ENCODE measurements at places on chromosomes 13 and 19.

- DNase-seq, result no peak
These were observed 873.9 kb downstream of the SLITRK1 start for GRCh38 chr13:83008212-83008929.

- no peak for DNase-seq
These were observed 224.7 kb downstream of the DCT start for GRCh38 chr13:94254737-94255136.

GRCh38 chr19:31963746-31964145 lies 381.7 kb upstream of the ZNF507 start:
- DNase-seq, result no peak

GRCh38 chr13:104733427-104733826 lies 1667.2 kb upstream of the SLC10A2 start:
- DNase-seq, result no peak

GRCh38 chr13:44471686-44472085 lies 98.1 kb downstream of the SERP2 start:
- no peak for DNase-seq

DNA sequence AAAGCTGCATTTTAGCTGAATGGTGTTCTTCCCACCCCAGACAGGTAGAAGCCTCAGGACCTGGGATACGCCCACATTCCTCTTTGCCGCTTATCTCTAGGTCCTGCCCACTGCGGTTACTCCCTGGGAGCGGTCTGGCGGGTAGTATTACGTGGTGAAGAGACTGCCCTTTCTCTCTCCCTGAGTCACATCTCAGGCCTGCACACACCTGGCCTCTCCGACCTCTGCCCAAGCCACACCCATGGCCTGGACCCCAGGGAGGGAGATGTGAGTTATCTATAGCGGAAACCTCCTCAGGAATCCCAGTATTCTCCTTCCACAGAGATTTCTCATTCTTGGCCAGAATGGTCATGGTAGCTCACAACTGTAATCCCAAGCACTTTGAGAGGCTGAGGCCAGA lies 17.3 kb downstream of the RHPN2 start:
- no peak for DNase-seq

DNA sequence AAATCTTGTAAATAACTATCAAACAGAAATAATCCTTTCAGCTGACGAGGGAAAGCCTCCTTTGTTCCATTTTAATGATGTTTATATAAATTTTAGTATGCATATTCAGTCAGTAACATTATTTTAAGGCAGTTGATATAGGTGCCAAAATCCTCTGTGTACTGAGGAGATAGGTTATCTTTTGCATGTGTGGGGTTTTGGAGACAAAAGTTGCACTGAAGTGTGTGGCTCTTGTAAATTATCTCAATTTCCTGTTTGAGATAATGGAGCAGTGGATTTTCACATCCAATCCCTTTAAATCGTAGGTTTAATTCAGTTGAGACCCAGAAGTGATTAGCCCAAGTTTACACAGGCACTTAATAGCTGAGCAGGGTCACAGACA lies 106.6 kb downstream of the RGCC start:
- DNase-seq, result no peak

GRCh38 chr19:3657395-3657769 lies 30.8 kb upstream of the CACTIN start:
- DNase-seq, result no peak

DNA sequence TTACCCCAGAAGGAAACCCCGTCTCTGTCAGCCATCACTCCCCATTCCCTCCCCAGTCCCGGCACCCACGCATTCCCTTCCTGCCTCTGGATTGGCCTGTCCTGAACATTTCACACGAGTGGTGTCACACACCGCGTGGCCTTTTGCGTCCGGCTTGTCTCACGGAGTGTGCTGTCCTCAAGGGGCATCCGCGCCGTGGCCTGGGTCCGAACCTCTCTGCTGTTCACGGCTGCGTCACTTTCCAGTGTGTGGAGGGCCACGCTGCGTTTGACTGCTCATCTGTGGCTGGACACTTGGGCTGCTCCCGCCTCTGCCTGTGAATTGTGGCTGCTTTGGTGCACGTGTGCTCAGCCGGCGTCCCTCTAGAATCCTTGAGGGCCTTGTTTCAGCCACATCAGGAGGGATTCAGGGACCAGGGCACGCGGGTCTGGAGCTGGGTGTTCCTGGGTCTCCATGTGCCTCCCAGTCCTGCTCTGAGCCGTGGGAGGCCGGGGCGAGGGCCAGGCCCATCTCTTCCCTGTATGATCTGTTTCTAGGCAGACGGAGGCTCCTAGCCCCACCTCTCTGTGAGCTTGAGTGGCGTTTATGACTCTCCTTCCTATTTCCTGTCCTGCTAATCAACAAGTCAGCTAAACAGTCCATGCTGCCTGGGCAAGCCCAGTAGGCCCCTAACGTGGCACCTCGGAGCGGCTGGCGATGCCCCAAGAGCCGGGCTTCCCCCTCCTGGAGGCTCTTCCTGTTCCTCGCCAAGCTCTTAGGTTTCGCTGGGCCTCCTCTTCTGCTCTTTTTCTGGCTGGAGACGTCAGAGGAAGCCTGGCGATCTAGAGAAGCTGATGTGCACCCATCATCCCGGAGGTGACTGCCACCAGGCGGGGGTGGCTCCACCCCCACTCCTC lies 8.1 kb downstream of the STK11 start:
- no peak for DNase-seq

DNA sequence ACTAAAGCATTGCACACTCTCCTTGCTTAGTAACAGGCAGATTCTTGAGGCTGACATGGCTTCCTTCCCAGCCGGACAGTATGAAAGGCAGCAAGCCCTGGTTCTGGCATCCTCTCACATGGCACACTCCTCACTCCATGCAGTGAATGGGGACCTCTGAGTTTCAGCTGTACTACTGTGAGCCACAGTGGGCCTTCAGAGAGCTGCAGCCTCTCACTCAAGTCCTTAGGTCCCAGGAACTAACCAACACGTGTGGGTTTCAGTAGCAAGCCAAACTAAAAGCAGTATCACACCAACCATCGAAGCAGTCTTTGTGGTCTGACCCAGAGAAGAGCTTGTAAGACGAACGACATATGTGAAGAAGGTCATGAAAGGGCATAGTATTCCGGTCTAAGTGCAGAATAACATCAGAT lies 128.2 kb downstream of the TBC1D4 start:
- no peak for DNase-seq

- no peak for DNase-seq
These were observed 10.9 kb upstream of the TLE5 start for GRCh38 chr19:3073159-3073563.

GRCh38 chr13:100809856-100810255 lies 135.3 kb upstream of the TMTC4 start:
- DNase-seq, result no peak

DNA sequence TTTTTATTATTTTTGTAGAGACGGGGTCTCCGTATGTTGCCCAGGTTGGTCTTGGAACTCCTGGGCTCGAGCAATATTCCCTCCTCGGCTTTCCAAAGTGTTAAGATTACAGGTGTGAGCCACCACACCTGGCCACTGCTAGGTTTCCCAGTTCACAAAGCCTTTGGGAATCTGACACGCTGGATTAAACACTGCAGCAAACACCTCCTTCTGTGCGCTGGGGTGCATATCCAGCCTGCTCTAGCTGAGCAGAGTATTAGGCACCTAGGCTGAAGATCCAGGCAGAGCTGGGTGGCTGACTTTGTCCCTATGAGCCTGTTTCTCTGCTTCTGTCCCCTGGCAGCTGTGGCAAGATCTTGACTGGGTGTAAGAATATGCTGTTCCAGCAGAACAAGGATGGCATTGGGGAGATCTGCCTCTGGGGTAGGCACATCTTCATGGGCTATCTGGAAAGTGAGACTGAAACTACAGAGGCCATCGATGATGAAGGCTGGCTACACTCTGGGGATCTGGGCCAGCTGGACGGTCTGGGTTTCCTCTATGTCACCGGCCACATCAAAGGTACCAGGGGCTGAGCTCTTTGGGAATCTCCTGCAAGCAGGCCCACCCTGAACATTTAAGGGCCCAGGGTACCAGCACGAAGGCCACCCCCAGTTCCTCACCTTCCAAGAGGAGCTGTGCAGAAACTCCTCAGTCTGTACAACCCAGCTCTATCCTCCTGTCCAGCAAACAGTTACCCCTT lies 49.8 kb downstream of the ACSBG2 start:
- no peak for DNase-seq

DNA sequence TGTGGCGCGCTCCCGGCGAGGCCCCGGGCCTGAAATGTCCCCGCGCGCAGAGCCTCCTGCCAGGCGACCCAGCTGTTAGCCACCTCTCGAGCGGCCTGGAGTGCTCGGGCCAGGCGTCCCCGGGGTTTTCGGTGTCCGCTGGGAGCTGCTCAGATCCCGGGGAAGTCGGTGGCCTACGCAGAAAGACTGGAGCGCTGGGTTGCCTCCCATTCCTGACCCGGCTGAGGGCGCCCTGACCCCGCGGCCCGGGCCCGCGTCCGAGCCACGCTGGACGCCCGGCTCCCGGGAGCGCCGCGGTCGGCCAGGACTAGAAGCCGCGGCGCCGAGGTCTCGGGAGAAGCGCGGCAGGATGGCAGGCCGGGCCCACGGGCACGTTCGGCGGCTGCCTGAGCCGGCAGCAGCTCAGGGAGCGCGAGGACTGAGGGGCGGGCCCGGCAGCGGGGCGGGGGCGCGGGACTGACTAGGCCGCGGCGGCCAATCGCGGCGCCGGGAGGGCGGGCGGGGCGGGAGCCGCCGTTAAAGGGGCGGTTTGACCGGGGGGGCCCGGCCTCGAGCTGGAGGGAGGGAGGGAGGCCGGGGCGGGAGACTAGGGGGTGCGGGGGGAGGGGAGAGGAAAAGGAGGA lies 1.3 kb upstream of the ZIC2 start:
- peak; percentile 83 for DNase-seq

DNA sequence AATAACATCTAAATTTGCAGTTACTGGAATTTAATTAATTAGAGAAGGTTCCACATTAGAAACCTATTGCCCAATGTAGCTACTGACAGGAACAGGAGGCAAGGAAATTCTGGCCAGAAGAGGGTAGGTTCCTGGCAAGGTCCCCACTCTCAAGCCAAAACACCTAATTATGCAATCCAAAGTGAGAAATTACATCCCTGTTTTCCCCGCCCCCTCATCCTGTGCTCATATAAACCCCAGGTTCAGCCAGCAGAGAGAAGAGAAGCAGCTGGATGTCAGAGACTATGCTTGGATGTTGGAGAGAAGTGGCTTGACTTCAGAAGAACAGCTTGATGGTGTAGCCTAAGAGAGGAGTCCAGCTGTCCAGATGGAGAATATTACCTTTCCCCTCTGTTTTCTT lies 951.3 kb upstream of the PRR20A start:
- no peak for DNase-seq

DNA sequence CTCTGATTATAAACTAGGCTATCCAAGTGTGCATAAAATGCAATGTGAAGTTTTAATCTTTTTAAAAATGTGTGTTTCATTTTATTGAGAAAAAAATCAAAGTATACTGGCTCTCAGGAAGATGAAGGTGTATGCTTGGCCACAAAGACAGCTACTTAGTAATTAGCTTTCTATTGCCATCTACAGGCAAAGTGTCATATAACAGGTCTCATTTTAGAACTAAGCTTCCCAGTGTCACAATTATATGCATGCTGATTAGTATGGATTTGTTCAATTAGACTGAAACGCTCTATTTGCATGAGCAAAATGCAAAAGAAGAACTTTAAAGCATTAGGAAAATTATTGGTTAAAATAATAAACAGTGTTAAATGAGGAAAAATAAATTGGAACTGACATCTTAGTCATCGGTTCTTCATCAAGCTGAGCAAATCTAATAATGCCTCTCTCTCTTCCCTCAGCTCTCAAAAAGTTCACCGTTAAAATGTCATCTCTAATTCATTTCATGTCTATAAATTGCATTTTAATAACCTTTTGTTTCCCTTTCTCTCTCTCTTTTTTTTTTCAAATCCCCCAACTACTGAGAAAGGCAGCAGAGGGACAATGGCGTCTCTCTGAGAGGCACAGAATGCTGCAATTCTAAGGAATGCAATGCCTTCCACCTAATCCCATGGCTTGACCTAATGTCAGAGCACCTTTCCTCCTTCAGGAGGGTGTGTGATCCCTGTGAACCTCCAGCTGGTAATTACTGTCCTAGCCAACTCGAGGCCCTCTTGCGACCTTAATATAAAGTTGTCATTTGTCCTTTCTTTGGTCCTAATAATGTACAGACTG lies 313.1 kb upstream of the MAB21L1 start:
- DNase-seq, result no peak

GRCh38 chr13:112897956-112898620 lies 70.9 kb upstream of the MCF2L start:
- DNase-seq, result no peak

DNA sequence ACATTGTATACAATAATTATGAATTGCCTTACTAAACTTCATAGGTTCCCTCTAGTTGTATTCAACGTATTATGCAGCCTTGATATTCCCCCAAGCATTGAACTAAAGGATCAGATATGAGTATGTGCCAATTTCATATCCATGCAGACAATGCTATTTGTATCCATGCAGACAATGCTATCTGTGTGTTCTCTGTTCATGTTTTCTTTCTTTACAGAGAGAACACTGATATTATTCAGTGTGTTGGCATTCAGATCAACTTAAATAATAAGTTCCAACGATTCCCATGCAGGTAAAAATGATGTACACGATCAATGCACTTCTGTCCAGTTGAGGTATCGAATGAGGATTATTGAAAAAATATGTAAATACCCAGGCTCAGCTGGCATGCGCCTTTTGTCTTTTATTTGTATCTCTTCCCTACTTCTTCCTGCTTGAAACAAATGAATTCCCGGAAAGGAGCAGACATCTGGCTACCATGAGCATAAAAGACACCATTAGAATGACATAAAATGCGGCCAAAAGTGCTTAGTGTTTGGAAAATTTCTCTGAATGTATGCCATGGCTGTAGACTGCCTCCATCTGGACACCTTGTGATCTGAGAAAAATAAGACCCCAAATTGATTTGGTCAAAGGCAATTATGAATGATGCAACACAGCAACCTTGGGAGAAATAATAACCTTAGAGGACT lies 731.5 kb downstream of the SLITRK1 start:
- no peak for DNase-seq

DNA sequence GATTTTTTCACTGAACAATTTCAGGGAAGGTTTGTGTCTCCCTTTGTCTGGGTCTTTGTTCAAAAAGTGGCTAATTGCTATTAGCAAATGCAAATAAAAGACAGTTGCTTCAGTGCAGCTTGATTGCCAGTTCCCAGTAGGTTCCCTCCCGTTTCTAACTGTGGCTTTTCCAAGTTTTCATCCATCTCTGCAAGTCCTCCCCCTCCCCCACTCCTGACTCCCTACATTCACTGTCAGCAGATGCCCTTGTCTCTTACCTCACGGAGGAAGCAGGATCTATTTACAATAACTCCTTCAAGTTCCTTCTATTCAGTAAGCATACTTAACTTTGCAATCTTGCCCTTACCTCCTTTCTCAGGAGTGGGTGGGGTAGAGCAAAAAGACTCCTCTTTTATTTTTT lies 55.4 kb upstream of the SCEL start:
- no peak for DNase-seq

All from DMS79 (cell line).